GM04504 (cell line): ENCODE measurements at places on chromosomes 3 and 15.

DNA sequence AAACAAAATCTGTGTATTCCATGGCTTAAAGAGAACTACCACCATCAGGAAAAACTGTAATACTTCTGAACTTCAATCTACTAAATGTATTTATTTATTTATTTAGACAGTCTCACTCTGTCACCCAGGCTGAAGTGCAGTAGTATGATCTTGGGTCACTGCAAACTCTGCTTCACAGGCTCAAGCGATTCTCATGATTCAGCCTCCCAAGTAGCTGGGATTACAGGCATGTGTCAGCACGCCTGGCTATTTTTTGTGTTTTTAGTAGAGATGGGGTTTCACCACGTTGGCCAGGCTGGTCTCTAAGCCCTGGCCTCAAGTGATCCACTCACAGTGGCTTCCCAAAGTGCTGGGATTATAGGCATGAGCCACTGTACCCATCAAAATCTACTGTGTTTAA is 202.3 kb upstream of the POU1F1 start:
- no peak for DNase-seq

DNA sequence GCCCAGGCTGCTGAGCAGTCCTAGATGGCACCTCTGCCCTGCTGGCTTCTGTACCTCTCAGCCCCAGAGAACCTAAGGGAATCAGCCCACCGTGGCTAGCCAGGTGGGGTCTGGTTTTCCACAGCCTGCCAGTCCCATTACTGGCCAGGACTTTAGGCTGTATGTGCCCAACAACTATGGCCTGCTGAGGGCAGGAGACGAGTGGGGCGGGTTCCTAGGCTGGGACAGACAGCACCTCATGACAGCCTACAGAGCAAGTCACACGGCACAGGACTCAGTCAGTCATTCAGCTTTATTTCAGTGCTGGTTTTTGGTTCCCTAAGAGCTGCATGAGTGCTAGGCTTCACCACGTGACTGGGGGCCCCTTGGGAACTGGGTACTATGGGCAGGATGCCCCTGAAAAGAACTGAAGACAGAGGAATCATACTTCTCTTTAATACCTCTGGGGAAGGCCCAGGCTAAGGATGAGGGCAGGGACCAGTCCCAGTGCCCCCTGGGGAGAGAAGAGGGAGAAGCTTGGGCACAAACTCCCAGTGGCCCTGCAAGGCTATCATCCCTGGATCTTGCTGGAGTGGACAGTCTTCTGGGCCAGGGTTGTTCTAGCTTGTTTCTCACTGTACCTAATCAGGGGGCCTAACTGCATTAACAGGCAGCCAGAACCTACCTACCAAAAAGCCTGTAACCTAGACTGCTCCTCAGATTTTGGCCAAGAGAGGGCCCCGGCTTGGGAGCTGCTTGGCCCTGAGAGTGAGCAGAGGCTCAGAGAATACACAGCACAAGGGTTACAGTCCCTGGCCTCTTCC is 14.8 kb downstream of the CLK3 start:
- DNase-seq, result no peak

- no peak for DNase-seq
These were observed 578.9 kb downstream of the RBMS3 start for GRCh38 chr3:29859726-29860270.

DNA sequence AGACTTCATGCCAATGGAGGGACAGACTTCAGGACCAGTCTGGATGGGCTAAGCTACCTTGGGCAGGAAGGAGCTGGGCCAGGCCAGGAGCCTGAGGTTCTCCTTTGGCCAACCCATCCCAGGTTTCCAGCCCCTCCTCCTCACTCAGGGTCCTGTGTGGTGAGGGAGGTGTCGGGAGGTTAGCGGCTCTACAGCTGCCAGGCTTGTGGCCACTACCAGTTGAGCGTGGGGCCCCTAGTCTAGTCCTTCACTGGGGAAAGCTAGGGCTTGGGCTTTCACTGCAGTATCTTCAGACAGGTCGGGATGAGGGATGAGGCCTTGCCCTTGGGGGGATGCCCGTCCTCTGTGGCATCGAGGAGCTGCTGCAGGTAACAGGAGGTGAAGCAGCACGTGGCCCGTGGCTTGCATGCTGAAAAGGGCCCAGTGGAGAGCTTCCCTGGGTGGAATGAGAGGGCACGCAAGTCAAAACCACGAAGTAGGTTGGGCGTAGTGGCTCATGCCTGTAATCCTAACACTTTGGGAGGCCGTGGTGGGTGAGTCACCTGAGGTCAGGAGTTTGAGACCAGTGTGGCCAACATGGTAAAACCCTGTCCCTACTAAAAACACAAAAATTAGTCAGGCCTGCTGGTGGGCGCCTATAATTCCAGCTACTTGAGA is 8.5 kb upstream of the FANCD2 start:
- peak; percentile 56 for DNase-seq

DNA sequence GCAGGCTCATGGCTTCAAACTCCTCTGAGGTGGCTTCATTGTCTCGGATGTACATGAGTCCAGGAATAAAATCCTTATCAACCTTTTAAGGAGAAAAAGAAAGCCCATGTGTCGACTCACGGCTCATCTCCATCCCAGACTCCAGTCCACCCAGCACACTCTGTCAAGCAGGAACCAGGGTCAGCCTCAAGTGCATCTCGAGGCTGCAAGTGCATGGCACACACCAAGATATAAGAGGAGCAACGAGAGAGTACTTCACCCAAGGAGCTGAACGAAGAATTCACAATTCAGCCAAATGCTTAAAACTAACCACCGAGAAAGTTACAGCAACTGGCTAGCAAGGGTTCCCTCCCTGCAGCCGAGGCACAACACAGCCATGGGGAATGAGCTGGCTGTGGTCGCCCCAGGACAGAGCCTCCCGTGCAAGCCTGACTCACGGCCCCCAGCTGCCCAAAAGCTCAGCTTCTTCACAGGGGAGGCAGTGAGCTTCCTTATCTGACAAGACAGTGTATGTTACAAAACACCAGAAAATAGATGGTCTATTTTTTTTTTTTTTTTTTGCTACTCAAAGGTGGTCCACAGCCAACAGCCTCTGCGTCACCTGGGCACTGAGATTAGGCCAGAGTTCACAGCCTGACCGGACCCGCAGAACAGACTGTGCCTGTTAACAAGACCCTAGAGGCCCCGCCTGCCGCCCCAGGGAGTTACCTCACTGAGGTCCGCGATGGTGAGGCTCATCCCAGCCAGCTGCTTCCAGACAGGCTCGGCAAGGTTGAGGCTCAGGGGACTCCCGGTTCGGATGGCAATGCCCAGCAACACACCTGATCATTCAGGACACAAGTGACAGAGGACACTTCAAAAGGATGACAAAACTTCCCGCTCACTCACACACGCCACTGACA is 15.9 kb upstream of the OCA2 start:
- DNase-seq, result no peak

- no peak for DNase-seq
These were observed 32.7 kb downstream of the SRPRB start for GRCh38 chr3:133838296-133838789.

DNA sequence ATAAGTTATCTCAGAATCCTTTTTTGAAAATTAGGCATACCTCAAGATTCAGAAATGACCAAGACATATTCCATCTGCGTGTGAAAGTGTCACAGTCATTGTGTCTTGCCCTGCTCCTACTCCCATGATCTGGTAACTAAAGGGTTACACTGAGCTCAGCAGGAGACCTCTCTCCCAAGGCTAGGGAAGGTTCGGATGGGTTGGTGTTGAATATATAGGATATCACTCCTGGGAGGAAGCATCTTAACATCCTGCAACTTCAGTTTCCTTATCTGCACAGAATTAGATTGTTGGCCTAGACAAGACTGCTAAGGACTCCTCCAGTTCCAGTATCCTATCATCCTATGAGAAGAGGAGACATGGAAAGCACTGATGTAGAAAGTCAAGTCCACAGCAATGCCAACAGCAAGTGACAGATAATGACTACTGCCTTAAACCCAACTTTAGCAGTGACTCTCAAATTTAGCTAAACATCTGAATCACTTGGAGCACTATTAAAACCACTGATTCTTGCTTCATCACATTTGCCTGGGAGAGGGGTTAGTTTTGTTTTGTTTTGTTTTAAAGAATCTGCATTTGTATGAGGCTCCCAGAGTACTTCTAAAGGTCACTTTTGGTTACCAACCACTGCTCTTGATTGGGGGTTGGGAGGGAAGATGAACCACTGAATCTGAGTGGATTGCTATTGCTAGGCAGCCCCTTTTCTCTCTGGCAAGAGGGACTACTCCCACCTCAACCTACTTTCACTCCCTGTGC is 9.7 kb downstream of the ADAMTS9 start:
- no peak for DNase-seq
